ENCODE measurements at places on chromosomes 12 and 14.

- DNase-seq, result no peak
Measured at GRCh38 chr14:89388853-89389252, 28.2 kb downstream of the FOXN3 start.

- DNase-seq, result no peak
Measured at GRCh38 chr12:124482901-124483799, 84.3 kb downstream of the NCOR2 start.

GRCh38 chr12:96698965-96699364 is 208.1 kb upstream of the NEDD1 start:
- DNase-seq, result no peak

DNA sequence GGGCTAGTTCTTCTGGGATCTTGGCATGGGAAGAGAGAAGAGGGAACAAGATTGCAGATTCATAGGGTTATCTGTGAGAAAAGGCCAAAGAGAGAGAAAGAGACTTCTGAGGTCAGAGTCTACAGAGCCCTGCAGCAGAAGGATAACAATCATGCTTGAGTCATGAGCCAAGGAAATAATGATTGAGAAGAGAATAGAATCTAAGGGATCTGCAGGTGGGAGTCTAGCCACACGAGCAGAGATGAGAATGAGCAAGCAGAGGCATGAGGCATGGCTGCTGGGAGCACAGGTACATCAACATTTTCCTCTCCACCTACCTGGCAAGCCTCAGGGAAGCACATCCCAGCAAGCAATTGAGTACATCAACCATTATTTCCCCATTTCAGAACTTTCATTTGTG is 303.7 kb downstream of the LRIG3 start:
- DNase-seq, result no peak

DNA sequence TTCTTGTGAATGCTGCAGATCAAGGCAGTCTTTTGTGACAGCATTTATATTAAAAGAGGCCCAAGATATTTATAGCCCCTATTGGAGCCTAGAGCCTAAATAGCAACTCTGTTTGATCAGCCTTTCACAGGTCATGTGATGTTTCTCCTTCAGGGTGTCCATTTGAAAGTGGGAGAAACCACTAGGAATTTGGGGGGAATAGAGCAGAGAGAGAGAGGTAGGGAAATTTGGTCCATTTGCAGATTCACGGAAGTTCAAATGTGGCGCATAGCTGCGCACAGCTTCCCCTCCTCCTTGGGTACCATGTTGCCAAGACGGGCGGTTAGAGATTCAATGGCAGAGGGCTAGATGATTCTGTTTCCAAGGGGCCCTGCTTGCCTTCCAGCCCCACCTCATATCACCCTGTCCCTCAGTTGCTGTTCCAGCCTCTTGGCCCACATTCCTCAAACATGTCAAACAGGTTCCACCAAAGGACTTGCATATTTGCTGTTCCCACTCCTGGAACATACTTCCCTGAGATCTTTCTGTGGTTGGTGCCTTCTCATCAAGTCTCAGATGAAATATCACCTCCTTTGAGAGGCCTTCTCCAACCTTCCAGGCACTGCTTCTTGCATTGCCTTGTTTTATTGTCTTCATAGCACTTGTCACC is 220.8 kb downstream of the CHST11 start:
- peak; percentile 77 for DNase-seq

Data from upper lobe of left lung (tissue), 6 donors.